ENCODE measurements at places on chromosomes 4 and X. TPM values are rescaled to one million over a fixed set of nuclear protein-coding genes. Genes with fewer than 3 reads are reported as not detected.

Gene DDIT4L
- total RNA-seq: 3.7 TPM

Gene SPOCK3
- total RNA-seq: not detected

Gene KLKB1
- not detected for total RNA-seq

Gene CRMP1
- 0.16 TPM for total RNA-seq

Gene CT45A1
- not detected for total RNA-seq

Gene MAGEB10
- not detected for total RNA-seq

Gene CTAG2
- total RNA-seq: not detected

Gene ARX
- total RNA-seq: not detected

Gene FGF16
- total RNA-seq: not detected

Gene CLTRN
- total RNA-seq: not detected

Gene DAPP1
- 4.9 TPM for total RNA-seq

Gene ARFIP1
- 30.1 TPM for total RNA-seq

Gene SMIM31
- not detected for total RNA-seq

Gene UGT2A1
- not detected for total RNA-seq

Gene PTCHD1
- total RNA-seq: 0.19 TPM

Gene CDX4
- not detected for total RNA-seq

Gene TCEAL1
- total RNA-seq: 22.3 TPM

Data from mesenteric fat pad (tissue), 1 donor.